CD8-positive, alpha-beta memory T cell (primary cell): ENCODE measurements at places on chromosomes 5 and 9.
A peak's percentile ranks its signal among the peaks of the same experiment; 100 is the strongest.

DNA sequence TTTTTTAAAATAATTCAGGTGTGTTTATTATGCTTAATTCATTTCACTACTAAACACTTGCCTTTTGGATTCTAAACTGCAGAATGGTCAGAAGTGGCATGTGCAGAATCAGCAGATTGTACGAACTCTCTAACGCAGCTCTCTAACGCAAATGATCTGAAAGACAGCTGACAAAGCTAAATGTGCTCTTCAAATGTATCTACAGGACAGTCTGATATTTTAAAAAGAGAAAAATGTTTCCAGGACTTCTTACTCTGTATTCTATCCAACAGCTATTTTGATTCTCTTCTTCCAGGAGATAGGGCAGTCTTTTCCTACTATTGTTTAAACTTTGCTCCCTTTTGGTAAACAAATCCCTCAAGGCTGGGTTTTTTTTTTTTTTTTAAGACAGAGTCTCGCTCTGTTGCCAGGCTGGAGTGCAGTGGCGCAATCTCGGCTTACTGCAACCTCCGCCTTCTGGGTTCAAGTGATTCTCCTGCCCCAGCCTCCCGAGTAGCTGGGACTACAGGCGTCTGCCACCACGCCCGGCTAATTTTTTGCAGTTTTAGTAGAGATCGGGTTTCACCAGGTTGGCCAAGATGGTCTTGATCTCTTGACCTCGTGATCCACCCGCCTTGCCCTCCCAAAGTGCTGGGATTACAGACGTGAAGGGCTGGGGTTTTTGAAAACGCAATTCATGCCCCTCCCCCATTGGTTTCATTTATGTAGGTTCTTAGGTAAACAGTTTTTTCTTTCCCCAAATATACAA, 1.2 kb downstream of the NMRK1 start:
- no peak for DNase-seq

DNA sequence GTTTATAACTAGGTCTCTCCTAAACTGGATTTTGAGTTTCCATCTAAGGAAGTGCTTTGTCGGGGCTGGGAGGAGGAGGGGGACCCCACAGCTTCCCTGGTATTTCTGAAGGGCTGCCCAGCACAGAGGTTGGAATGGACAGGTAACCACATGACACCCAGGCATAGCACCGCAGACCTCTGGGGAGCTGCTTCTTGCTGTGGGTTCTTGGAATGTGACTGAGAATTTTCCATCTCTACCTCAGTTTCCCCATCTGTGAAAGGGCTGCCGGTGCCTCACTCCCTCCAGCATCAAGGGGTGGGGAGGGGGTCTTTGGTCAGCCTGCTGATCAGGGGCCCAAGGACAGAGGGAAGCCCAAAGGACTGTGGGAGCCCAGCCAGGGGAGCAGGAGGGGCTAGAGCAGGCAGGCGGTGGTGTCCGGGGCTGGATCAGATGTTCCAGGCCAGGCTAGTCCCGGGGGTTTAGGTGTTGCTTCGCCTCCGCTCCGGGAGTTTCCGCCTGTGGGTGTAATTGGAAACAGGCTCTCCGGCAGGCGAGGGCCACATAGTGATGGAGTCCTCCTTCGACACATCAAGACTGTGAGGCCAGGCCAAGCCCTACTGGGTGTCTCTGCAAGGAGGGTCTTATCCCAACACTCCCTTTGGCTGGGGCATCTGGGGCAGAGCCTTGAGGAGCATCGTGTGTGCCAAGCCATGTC, 3.3 kb downstream of the OLFML2A start:
- DNase-seq = no peak

GRCh38 chr5:127084656-127085055, 11.4 kb upstream of the C5orf63 start:
- no peak for DNase-seq

DNA sequence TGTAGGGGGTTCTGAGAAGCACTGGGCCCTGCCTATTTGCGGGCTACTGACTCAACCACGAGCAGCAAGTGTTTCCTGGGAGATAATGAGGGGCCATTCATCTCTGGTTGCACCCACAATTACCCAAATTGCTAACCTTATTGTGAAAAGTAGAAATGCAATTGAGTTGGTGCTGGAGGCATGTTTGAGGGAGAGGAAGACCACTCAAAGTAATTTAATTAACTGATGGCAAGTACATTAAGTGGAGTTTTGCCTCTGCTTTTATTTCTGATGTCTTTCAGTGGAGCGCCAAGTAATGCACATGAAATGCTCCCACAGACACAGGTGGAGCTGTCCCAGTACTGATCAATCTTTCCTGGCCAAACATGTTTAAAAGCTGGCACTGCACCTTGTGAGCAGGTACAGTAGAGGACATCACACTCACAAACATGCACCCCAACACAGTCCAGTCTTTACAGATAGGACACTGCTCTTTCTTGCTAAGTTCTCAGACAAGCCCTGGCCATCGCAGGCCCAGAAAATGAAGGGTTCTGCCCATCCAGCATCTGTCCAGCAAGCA, 195.4 kb downstream of the HSPA4 start:
- DNase-seq = no peak

DNA sequence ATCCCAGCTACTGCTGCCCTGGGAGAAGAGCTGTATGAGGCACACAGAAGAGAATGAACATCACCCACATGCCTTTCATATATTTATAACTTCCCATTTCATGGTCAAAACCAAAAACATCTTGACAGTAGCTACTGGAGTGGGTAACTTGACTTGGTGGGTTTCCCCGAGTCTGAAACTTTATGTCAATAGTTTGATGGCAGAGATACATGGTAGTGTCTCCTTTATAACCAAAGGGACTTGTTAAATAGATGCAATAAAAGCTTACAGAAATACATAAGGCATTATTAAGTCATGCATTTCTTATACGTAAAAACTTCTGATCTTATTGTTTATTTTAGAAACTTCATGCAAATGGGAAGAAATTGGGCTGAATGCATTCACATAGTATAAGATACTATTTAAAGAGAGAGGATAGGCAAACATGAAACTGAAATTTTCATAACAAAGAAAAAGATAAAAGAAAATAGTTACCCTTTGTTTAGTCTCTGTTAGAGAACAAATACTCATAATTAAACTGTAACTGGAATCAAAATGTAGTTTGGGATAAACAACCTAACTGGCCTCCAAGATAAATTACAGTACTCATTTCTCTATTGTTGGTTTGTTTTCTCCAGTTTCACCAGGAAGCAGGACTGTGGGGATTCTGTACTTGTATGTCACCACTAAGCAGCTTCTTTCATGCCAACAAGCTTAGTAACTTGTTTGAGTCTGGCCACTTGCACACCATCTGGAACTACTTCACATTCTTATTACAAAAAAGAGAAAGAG, 459.3 kb upstream of the MEF2C start:
- no peak for DNase-seq

- no peak for DNase-seq
Observed at GRCh38 chr5:85990998-85991397, 626.7 kb upstream of the COX7C start.

- DNase-seq = no peak
Observed at GRCh38 chr5:106545325-106545724, 1125.4 kb downstream of the EFNA5 start.

DNA sequence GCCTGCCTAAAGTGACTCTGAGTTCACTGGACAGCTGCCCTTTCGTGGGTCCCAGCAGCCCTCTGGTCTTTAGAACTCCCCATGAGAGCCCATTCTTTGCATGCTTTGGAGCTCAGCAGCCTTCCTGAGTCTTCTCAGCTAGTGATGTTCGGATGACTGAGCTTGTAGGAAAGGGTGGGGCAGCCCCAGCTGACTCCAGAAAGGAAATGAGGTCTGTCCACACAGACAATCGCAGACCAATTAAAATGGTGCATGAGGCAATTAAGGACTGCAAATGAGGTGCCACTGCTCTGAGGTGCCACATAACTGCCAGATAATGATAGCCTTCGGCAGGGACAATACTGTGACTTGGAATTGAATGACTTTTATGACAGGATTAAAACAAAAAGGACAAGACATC, 25.4 kb upstream of the TOMM5 start:
- DNase-seq = no peak

GRCh38 chr9:88322906-88323566, 65.2 kb upstream of the SPIN1 start:
- peak; percentile 35 for DNase-seq

GRCh38 chr5:176441921-176442323, 6.3 kb upstream of the FAF2 start:
- no peak for DNase-seq

- DNase-seq = no peak
Observed at GRCh38 chr5:157197086-157197485, 16.4 kb downstream of the ITK start.

DNA sequence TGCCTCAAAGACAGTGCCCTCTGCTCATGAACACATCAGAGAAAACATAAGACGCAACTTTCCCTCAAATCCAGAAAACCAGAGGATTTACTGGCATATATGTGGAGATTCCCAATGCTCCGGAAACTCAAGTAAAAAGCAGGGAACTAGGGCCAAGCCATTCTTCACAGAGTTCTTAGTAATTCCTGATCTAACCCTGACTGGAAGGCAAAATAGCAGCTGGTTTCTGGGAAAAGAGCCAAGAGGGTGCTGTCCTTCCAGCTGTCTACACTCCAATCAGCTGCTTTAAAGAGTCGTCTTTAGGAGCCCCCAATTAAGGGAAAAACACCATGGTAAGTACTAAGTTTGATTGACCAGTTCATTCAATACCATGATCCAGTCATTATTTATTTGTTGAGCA, 49.6 kb downstream of the GNA14 start:
- DNase-seq = no peak

DNA sequence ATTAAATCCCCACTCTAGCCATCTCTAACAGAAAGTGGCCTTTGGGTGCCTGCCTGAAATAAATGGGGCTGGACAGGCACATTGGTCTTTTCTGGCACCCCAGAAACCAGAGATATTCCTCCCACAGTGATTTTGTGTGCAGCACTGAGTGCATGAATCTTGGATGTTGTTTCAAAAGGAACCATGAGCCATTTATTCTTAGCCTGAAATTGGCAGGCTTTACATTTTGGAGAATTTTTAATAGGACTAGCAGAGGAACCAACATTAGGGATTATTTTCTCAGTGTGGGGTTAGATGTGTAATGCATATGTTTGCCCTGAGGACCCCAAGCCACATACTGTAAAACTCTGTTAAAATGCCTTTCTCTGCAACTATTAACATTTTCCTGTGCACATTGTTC, 451.3 kb downstream of the NFIB start:
- DNase-seq = no peak

DNA sequence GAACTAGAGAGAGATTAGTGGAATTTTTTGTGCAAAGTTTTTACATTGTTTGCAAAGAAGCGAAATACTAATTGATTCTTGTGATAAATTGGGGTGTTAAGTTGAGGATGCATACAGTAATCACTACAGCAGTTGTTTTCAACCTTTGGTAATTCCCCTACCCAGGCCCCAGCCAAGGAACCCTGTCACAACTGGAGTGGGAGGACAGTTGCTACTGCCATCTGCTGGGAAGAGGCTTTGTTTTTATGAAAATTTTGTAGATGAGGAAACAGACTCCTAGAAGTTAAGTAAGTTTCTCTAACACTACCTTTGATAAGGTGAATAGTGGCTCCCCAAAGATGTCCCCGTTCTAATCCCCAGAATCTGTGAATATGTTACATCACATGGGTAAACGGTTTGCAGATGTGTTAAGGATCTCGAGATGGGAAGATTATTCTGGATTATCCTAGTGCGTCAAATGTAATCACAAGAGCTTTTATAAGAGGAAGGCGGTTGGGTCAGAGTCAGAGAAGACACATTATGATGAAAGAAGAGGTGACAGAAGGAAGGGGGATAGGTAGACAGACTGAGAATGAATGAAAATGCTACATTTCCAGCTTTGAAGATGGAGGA, 34.0 kb upstream of the PPP1R2B start:
- peak; percentile 1 for DNase-seq

- no peak for DNase-seq
Observed at GRCh38 chr5:139855451-139855850, 59.8 kb downstream of the PSD2 start.

DNA sequence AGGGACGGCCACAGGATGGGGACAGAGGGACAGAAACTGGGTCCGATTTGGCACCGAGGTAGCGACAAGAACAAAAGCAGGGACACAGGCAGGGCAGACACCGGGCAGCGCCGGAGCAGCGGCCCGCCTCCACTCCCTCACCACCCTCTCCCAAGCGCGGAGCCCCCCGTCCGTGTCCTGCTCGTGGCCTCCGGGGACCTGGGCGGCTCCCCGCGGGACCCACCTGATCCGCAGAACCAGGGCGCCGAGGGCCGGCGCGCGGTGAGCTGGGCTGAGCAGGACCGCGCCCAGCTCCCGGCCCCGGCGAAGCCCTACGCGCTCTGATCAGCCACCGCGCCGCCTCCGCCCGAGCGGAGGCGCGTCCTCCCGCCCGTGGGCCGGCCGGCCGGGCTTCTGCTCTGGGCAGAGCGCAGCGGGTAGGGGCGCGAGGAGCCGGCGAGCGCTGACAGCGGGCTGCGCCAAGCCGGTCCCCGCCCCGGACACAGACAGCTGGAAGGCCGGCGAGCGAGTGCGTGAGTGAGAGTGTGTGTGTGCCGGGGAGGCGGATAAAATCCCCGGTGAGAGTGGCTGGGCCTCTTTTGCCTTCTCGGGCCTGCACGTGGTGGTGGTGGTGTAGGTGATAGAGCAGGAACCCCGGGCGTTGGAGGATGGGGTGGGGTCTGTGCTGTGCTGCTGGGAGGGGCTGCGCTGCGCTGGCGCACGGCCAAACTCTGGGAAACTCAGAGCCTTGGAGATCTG, at the start of gene GGTA1:
TSS of gene GGTA1 (minus strand) at position 418 of the 738 bp plus-strand sequence. CDS start 31,922 bp downstream, outside the sequence.
- DNase-seq = no peak

DNA sequence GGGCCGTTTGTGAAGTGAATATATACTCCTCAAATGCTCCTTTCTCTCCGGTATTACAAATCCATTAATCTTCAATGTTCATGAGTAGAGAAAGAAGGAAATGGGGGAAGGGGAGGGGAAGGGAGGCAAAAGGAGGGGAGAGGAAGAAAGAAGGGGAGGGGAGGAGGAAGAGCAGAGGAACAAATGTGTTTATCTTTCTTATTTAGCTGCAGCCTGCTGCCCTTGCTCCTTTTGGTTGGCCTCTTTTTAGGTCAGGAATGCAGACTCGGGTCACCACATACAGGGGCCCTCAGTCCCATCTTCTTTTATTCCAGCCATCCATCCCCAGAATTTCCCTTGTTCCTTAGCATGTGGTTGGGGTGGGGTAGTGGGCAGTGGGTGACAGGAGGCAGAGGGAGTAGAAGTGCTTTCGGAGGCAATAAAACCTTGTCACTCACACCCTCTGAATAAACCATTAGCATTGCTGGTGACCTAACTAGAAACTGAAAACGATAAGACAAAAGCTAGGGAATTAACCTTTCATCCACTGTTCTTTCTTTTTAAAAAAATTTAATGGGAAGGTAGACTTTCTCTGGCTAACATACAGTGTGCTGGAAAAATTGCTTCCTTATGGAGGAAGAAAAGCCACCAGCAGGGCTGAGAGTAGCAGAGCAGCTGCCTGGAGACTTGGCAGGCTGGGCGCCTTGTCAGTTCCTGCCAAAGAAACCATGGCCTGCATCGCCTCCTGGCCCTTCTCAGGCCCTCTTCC, 16.8 kb upstream of the PRLR start:
- DNase-seq = no peak

GRCh38 chr5:374631-375335, 53.3 kb downstream of the AHRR start:
- no peak for DNase-seq

DNA sequence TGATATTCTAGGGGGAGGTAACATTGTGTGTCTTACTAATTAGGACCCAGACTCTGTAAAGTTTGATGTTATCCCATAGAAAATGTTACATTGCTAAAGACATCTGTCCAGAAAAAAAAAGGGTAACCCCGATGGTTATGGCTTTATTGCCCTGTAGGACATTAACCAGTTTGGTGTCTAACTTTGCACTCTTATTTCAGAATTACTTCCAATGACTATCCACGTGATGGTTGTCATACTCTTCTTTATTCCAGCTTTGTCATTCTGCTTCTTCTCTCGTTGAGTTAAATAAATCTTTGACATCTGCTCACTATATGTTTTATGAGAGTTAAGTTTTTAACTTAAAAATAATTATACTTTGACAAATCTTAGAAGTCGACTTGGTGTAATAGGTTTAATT, 180.4 kb upstream of the ANKRD55 start:
- no peak for DNase-seq
